ENCODE measurements at places on chromosomes 16 and 17.
A peak's percentile ranks its signal among the peaks of the same experiment; 100 is the strongest.

- no peak for DNase-seq
These were observed 40.3 kb upstream of the ERN1 start for GRCh38 chr17:64170286-64170685.

DNA sequence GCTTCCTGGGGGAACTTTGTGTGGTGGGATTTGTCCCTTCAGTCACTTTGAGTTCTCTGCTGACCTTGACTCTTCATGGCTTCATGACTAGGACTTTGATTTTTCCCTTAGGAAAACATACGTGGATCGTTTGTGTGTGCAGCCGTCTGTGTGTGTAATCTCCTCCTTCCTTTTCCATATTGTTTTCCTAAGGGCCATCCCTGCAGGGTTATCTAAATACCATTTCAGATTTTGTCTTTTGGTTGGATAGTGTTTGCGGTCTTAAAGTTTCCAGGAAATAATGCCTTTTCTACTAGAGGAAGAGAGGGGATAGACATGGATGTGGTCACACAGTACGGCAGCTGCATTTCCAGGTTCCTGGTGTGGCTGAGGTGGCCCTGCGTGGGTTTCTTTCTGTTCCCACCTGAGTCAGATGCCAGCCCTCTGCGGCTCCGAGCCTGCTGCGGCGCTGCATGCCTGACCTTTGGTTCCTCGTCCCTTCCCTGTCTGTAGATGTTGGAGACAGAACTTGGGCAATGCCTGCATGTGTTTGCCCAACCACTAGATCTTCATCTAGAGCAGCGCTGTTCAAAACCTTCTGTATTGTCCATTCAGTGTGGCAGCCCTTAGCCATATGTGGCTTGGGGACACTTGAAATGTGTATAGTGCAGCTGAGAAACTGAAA is 72.0 kb upstream of the LGALS9 start:
- DNase-seq: no peak

GRCh38 chr16:49589544-49590031 is 216.0 kb downstream of the C16orf78 start:
- no peak for DNase-seq

- peak; percentile 72 for DNase-seq
These were observed 2.2 kb upstream of the CHD3 start for GRCh38 chr17:7886227-7887037.

DNA sequence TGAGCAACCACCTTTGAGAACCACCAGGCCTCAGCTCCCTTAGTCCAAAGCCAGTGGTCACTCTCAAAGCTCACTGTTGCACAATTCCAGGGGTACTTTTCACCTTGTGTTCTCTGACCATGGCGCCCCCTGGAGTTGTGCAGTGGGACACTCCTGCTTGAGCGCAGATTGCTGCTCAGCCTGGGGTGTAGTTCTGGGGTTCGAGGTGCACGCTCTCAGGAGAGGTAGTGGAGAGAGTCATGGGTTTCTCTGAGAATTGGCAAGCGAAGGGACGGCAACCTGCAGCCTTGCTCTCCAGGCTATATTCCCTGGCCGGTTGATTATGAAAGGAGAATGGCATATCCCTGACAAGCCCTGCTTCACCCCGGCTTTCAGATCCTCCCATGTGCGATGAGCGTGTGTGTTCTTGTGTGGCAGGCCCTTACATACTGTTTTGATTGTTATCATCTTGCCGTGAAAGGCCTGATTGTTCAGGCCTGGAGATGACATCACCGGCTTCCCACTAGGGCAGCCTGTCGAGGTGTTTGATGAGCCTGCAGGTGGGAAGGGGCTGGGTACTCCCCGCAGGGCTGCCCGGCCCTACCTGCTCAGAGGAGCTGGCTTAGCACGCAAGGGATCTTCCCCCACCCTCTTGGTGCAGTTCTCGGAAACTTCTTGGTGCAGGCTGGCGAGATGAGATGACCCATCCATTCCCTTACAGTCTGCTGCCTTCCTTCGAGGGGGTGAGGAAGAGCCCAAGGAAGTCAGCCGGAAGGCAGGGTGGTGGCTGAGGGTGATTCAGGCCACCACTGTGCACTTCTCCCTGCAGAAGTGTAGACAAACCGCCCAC is 431.2 kb downstream of the SLC39A11 start:
- DNase-seq: no peak

- DNase-seq: no peak
These were observed at the start of gene C16orf74 for GRCh38 chr16:85750827-85751697. C16orf74 (minus strand) TSS chr16:85751096; CDS start chr16:85735217, 15,879 bp downstream.

GRCh38 chr16:87895641-87896141 is 26.4 kb upstream of the SLC7A5 start:
- peak; percentile 80 for DNase-seq

- no peak for DNase-seq
These were observed 1.6 kb downstream of the PRSS36 start for GRCh38 chr16:31148281-31148728.

GRCh38 chr16:25747160-25747758 is 55.5 kb downstream of the HS3ST4 start:
- no peak for DNase-seq

DNA sequence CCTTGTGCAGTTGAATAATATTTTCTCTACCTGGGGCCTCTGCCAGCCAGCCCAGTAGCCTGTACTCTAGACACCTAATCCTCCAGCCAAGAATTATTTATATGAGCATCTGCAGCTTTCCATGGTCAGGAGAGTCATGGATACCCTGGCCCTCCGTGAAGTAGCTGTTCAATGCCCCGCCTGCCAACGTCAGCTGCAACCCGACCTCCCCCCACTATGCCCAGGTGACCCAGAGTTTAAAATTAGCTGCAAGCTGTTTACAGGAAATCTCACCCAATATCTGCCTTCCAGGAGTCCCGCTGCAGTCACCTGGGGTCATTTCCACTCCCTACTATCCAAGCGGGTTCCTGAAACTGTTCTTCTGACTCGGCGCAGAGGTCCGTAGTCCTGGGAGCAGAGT is 12.3 kb downstream of the SDR42E2 start:
- DNase-seq: no peak

DNA sequence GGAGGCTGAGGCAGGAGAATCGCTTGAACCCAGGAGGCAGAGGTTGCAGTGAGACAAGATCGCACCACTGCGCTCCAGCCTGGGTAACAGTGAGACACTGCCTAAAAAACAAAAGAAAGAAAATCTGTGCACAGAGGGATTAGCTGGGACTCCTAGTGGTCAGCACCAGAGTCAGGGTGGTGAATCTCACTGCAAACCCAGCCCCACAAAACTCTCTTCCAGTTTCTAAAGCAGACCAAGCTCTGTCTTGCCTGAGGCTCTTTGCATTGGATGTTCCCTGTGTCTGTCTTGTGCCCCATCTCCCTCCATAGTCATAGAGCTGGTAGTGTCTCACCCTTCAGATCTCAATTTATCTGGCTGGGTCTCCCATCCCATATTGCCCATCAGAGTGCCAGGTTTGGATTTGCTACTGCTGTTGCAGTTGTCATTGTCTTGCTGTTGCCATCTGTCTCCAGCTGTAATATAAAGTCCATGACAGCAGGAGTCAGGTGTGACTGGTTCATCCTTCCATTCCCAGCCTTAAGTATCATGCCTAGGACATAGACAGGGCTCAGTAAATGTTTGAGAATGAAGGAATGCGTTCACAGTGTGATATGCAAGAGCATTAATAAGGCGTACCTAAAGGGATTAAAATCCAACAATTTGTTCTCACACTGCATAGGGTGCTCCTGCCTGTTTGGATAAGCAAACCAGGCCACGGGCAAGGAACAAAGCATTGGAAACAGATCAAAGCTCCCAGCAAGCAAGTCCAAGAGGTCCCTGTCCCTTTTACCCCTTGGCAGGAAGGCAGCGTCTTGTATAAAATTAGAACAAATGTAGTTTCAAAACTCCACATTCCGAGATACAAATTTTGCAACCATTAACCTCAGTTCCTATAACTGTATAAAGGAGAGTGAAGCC is 614.6 kb upstream of the CDH5 start:
- no peak for DNase-seq

DNA sequence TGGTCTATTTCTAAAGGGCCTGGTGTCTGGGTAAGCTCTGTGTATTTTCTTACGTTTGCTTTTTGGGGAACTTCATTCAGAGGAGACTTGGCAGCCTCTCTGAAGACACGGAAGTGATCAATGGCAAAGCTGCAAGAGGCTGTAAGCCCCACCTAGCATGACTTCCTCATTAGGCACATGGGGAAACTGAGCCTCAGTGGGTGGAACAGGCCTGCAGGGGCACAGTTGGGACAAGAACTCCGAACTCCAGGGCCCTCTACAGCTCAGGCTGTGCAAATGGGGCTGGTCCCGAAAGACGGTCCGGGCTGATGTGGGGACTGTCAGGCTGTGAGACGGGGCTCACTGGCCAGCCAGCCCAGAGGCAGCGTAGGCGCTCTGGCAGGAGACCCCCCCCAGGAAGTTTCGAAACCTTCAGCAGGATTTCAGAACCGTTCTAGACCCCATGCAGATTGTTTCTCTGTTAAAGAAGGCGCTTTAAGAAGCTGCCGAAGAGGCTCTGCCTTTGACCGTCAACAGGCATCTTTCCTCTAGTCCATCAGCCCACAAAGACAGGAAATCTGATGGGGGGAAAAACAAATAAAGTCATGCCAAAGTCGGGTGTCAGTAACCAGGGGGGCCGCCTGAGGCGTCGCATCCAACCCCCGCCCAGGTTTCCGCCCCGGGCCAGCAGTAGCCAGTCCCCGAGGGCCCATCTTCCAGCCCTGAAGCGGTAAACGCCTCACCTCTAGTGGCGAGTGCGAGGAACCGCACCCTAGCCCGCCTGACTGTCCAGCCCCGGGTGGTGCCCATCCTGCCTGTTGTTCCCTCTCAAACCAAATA is 79.8 kb upstream of the TBC1D3K start:
- peak; percentile 43 for DNase-seq

GRCh38 chr17:44795928-44796327 is 34.2 kb downstream of the GJC1 start:
- DNase-seq: no peak

DNA sequence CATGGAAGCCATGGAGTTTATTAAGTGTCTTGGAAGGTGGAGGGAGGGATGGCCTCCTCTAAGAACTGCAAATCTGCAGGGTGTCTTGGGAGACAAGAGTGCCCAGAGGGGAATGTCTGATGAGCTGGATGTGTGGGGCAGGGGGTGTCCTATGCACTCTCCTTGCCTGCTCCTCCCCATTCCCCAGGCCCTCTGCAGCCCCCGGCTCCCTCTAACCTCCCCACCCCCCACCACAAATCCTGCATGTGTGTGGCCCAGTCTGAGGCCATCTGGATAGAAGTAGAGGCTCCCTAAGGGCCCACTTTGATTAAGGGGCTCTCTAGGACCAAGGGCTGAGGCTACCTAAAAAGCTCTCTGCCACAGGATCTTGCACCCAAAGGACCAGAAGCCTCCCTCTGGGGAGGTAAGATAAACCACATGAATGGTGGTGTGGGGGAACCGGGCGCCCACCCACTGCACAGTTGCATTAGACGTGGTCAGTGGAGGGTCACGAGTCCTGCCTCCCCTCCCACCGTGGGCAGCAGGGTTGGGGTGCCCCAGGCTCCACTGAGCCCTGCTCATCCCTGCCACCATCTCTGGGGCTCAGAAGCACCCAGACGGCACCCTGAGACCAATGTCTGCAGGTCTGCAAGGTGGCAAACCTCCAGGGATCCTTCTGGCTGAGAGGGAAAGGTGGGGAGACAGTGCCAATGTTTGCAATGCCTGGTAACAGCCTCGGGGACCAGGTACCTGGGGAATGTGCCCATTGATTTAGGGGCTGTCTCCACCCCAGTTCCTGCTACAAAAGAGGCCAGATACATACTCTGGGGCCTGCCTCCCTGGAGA is 618 bp downstream of the AANAT start:
- no peak for DNase-seq

DNA sequence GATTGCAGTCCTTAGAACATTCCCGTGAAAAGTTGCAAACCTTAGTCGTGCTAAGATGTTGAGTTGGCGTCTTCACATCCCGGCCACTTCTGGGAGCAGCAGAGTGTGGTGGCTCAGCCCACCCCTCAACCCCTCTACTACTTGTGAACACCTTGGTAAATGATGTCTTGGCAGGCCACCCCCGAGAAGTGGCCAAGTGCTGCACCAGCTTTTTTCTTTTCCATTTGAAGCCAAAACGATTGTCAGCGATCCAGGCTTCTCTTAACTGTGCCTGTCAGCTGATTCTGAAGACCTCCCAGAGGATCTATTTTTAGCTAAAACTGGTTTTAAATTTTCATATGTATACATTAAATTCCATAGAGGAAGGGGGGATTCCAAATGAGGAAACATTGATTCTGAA is 247.5 kb downstream of the CDH13 start:
- no peak for DNase-seq

DNA sequence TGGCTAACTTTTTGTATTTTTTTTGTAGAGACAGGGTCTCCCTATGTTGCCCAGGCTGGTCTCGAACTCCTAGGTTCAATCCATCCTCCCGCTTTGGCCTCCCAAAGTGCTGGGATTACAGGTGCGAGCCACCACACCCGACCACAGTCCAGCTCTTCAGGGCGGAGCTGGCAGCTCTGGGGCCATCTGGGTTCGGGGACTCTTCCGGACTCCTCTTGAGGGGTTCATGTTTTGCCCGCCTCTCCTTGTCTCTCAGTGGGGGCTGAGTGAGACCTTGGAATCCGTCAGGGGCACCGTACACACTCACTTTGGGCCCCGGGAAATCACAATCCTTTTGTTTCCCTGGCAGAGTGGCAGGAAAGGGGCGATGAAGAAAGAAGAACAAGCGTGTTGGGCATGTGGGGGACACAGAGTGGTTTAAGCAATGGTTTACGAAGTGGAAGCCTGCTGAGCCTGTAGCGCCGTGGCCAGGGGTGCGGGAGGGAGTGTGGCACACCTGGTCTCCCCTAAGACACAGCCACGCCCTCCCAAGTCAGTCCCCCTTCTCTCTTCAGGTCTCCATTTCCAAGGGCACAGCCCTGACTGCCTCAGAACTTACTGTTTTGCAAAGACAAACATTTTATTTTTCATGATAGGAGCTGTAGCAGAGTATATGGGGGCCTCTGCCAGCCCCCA is 26.1 kb downstream of the TNS4 start:
- no peak for DNase-seq

- no peak for DNase-seq
These were observed 25.1 kb downstream of the MINK1 start for GRCh38 chr17:4858068-4858881.

- DNase-seq: no peak
These were observed 135.7 kb upstream of the NLRP1 start for GRCh38 chr17:5719976-5720375.

DNA sequence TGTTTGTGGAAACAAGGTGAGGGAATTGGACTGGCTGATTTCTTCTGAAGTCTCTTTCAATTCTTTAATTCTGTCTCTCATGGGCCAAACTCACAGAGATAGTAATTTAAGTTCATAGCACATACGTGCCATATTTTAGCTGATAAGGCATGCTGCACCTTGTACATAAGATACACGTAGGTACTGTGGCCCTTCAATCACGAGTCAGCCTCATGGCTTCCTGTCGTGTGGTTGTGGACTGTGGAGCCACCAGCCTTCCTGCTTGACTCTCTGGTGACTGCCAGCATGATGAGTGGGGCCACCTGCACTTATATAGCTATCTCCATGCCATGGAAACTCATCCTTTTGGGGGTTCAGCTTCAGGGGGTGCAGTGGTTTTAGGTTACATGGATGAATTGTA is 25.1 kb downstream of the KSR1 start:
- peak; percentile 32 for DNase-seq

Data from activated CD8-positive, alpha-beta memory T cell treated with anti-CD3 and anti-CD28 coated beads, Interleukin-2, amount 50 U/mL, for 4 hours (primary cell).